ENCODE measurements at places on chromosomes 3 and 15.

- DNase-seq = no peak
These were observed 74.5 kb downstream of the VGLL4 start for GRCh38 chr3:11569156-11569741.

DNA sequence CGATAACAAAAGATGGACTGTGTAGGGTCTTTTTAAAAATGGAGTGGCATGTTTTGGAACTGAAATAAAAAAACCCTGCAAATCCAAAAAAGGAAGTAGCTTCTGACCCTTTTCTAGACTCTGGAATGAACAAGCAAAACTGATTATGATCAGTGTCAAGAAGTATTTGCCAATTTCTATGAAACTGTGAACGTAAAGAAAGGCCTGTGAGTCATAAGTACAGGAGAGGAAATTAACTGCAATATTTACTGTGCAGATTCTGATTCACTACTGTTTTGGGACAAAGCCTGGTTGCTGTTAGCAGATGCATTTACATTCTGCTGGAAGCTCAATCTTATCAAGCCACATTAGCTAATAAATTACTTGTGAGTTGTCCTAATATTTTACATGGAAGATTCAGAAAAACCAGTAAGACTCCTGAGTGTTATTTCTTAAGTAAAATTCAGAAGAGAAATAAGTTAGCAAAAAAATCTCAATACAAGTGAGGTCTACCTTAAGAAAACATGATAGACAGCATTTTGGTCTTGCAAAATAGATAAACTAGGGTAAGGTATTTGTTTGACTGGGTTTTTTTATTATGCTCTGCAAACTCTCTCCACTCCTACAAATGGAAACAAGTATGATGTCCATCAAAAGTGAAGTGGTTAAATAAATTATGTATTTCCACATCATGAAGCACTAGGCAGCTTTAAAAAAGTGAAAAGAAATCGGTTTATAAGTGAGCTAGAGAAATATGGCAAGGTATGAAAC, 90.2 kb upstream of the LMOD3 start:
- no peak for DNase-seq

DNA sequence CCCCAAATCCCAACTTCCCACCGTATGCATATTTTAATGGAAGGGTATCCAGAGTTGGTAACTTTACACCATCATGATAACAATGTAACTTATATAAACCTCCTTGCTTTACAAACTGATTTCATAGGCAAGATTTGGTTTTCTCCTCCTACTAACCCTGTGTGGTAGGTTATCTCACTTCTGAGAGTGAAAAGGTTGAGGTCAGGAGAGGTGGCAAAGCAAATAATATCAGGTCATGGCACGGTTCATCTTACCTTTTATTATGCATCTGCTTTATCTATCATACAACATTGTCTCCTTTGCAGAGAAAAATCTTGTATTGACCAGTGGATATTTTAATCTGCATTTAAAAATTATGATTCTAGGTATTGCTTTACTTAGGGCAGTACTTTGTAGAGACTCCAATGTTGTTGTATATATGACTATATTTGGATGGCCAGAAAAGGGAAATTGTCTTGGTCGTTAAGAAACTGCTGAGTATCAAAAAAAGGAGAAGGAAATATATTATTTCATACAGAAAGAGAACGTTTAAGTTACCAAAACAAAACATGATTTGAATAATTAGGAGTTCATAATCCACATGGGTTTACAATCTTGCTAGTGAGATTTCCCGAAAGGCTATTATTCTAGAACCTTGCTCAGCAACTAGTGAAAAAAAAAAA, 30.4 kb downstream of the NFKBIZ start:
- DNase-seq = no peak

GRCh38 chr15:48153526-48153925, 24.6 kb downstream of the MYEF2 start:
- no peak for DNase-seq

DNA sequence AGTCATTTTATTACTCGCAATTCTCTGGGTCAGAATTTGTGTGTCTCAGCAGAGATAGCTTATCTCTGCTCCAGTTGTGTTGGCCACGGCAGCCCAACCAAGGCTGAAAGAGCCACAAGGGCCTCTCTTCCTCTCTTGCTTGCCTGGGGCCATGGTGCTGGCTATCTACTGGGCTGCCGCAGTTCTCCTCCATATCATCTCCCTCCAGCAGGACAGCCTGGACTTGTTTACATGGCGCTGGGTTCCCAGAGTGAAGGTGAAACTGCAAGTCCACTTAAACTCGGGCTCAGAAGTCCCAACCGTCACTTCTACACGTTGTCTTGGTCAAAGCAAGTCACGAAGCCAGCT, 134.8 kb downstream of the UACA start:
- DNase-seq = no peak

- no peak for DNase-seq
These were observed 51.9 kb upstream of the TMC3 start for GRCh38 chr15:81425905-81426304.

DNA sequence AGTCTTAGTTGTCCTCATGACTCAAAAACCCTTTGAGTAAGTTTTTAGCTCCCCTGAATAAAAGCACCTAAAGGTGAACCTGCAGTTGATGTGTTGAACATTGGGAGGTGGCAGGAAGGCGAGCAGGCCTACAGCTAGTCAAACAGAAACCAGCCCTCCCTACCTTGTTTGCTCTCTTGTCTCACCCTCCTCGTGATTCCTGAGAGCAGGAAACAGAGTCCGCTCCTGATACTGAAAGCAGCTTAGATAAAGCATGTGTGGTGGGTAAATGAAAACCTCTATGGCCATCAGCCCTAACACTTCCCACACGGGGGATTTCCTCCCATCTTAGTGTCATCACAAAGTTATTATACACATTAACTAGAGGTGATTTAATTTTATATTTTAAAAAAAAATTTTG, 21.8 kb upstream of the CLDN18 start:
- DNase-seq = no peak

DNA sequence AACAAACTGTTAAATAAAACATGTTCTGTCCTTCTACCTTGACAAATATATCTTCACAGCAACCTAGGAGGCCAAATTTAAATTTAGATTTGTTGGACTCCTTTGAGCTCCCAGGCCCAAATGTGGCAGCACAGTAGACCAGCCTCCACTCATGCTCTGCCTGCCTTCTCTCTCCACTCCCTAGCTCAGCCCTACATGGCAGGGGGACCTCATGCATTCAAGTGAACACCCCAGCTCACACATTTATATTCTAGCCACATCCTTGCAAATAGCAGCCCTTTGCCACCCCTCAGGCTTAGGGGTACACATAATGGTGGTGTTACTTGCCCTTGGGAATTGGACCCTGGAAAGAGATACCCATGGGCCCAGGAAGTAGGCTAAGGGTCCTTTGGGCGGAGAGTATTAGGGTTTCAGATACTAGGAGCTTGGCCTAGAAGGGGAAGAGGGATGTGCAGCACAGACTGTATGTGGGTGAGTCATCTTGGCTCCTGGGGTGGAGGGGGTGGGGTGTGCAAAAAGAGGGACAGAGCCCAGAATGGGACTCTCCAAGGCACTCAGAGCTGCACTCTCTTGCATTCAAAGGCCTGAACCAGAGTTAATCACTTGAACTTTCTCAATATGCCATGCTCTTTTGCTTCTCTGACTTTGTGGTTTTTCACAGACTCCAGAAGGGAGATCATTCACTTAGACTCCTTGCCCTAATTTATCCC, 268.4 kb upstream of the ROPN1 start:
- DNase-seq = no peak

DNA sequence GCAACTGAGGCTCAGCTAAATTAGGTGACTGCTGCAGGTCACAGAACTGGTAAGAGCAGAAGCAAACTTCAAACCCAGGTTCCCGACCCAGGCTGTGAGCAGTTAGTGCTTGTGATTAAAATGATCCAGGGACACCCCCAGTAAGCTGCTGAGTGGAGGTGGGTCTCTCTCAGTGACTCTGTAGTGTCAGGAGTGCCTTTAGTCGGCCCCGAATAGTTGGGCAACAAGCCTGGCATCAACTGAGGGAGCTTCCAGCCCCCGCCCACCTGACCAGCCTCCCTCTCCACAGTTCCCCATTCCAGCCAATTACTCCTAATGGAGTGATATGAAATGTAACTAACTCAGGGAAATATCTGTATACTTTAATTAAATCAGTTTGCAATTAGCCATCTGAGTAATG, 168.0 kb upstream of the SMAD3 start:
- DNase-seq = no peak

GRCh38 chr3:98553021-98553563, 21.3 kb downstream of the GPR15 start:
- no peak for DNase-seq

DNA sequence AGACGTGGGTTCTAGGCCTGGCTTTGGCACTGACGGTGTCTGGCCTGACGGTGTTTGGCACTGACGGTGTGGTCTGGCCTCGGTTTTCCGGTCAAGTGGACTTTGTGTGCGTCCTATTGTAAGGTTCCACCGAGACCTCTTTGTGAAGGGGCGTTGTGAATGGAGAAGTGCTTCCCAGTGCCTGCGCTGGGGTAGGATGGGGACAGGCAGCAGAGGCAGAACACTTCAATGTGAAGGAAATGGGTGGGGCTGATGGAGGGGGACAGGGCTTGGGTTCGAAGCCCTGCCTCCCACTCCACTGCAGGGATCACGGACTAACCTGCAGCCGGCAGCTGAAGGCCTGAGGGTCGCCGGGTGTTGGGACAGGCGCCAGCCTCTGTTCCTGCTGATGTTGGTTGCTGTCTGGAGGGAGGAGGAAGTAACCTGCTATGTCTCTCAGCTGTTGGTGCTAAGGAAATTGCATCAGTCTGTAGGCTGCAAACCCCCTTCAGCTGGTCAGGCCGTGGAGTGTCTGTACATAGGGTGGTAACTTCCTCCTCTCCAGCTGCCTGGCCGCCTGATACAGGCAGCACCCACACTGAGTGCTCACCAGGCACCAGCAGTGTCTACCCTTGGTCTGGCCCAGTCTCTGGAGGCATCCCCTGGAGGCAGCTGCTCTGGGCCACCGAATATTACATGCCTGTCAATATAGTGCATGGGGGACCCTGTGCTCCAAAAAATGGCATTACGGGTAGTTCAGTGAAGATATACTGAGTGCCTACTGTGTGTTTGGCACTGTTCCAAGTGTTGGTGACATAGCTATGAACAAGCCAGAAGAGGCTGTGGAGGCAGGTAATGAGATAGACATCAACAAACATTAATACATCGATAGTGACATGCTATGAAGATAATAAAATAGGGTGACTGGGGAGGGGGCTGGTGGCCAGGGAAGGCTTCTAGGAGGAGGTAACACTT, 1.1 kb downstream of the TM6SF1 start:
- no peak for DNase-seq

- DNase-seq = no peak
These were observed 8.0 kb upstream of the CCDC50 start for GRCh38 chr3:191321019-191321767.

- no peak for DNase-seq
These were observed 411.5 kb upstream of the PROK2 start for GRCh38 chr3:72196377-72196929.

DNA sequence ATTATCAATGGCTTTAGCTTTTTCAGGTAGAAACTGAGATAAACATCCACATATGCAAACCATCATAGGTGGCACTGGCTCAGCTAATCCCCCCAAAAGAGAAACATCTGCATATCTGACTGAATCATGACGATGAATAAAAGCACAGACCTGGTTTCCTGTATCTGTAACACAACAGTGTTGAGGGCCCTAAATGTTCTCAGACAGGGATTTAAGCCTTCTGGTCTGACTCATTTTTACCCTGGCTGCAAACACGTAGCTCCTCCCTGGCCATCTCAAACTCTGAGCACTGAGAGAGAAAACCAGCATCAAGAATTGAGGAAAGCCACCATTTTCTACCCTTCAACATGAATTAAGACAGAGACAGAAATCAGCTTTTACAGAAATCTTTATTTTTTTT, 35.2 kb downstream of the GLB1 start:
- no peak for DNase-seq

GRCh38 chr3:86934851-86935250, 56.1 kb downstream of the VGLL3 start:
- DNase-seq = no peak

GRCh38 chr3:61679026-61679425, 117.7 kb downstream of the PTPRG start:
- DNase-seq = no peak

GRCh38 chr3:111621535-111621934, 26.4 kb upstream of the ZBED2 start:
- no peak for DNase-seq

DNA sequence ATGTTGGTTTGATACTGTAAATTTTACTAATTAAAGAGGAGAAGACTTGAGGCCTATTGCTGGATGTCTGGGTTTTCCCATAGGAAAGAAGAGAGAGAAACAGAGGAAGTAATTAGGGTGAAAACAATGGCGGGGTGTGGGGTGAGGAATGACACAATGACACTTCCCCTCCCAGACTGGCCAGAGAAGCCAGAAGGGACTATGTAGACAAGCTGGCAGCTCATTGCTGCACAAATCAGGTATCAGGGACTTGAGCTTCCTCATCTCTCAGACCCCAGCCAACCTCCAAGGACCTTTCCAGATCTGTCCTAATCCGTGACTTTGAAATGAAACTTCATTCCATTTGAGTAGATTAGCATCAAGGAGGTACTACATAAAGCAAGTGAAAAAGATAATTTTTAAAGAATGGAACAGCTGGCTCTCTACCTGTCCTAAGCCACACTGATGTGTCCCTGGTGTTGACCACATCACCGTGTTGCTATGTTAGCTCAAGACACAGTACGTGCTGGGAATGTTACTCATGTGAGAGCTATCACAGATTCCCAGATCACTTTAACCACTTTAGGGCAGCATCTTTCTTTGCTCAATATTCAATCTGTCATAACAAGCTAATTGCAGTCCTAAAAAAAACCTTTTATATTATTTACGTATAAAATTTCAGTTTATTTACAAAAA, 22.2 kb downstream of the TMEM212 start:
- DNase-seq = no peak

All from stimulated activated CD8-positive, alpha-beta memory T cell treated with anti-CD3 and anti-CD28 coated beads, Interleukin-12 subunit alpha, Interleukin-12 subunit beta, amount 100 ng/mL, for 1 hour (primary cell).